H9 (cell line): ENCODE measurements at places on chromosomes 12 and 14. TPM values are rescaled to one million over a fixed set of nuclear protein-coding genes. Genes with fewer than 3 reads are reported as not detected.

DNA sequence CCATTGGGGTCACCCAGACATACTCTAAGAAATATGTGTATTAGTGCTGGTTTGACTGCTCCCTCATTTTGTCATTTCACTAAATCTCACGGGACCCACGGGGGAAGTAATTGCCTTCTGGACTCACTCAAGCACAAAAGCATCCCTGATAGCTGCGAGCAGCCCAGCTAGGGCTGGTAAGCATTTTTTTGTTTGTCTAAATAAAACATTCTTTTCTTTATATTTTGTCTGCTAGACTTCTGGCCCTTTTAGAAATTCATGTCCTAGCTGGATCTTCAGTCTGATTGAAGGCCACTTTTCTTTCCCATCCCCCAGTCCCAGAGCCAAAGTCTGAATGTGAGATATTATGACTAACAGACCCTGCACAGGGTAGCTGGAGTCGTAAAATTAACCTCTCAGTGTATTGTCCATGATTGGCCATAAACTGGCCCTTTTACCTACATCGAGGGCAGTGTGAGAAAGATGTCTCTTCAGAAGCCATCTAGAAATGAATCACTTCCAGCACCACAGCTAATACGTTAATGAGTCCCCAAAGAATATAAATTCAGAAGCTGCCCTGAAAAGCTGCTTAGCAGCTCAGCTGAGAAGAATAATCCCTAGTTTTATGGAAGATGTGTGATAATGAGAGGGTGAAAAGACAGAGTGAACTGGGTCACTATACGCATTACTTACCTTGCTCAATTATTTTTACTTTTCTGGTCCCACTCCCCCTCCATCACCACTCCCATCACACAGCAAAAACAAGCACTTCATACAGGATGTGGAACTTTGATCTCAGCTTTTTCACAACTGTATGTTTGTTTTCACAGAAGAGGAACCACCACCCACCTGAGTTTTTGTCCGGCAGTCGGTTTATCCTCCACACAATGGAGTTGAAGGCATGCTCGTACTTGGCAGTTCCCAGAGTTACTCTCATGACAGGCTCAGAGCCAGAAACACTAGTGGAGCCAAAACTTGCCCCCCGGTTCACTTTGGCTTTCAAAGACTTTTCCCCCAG lies 55.6 kb upstream of the GTF2A1 start:
- H3K27me3 ChIP-seq = no peaks in the 10 kb centered on the region
- no peaks in the 10 kb centered on the region; the same call in 1 of the 2 replicates for H3K4me1 ChIP-seq
- DNase-seq = no peak

- no peaks in the 10 kb centered on the region for H3K4me1 ChIP-seq
- DNase-seq = peak; percentile 47
- no peak overlapping the region for H3K27ac ChIP-seq
- H3K36me3 ChIP-seq = no peaks in the 10 kb centered on the region
These were observed 8.8 kb downstream of the BDKRB1 start for GRCh38 chr14:96264853-96265252.

- DNase-seq = no peak
- H3K27me3 ChIP-seq = no peaks in the 10 kb centered on the region
- no peaks in the 10 kb centered on the region; the same call in 1 of the 2 replicates for H3K4me1 ChIP-seq
- H3K36me3 ChIP-seq = peaks cover 6% of the 10 kb centered on the region; the same call in 2 of the 3 replicates
- H3K27ac ChIP-seq = no peak overlapping the region
These were observed 938 bp upstream of the SLC25A29 start for GRCh38 chr14:100306998-100307765.

DNA sequence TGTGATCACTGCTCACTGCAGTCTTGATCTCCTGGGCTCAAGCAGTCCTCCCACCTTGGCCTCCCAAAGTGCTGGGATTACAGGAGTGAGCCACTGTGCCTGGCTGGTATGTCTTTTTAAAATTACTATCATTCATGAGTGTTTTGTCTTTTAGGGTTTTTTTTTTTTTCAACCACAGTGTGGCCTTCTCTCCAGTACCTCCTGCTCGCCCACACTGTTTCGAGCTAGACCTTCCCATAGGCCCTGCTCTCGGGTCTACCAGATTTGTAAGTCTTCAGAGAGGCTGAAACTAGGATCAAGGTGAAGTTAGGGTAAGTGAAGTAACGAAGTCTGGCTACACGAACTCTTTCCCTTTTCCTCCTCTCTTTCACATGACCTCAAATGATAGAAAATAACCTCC lies 1.5 kb downstream of the BIN2 start:
- no peaks in the 10 kb centered on the region for H3K27me3 ChIP-seq
- peaks cover 11% of the 10 kb centered on the region; the same call in 1 of the 2 replicates for H3K4me1 ChIP-seq
- no peak overlapping the region for H3K4me3 ChIP-seq
- H3K27ac ChIP-seq = no peak overlapping the region
- H3K36me3 ChIP-seq = no peaks in the 10 kb centered on the region

DNA sequence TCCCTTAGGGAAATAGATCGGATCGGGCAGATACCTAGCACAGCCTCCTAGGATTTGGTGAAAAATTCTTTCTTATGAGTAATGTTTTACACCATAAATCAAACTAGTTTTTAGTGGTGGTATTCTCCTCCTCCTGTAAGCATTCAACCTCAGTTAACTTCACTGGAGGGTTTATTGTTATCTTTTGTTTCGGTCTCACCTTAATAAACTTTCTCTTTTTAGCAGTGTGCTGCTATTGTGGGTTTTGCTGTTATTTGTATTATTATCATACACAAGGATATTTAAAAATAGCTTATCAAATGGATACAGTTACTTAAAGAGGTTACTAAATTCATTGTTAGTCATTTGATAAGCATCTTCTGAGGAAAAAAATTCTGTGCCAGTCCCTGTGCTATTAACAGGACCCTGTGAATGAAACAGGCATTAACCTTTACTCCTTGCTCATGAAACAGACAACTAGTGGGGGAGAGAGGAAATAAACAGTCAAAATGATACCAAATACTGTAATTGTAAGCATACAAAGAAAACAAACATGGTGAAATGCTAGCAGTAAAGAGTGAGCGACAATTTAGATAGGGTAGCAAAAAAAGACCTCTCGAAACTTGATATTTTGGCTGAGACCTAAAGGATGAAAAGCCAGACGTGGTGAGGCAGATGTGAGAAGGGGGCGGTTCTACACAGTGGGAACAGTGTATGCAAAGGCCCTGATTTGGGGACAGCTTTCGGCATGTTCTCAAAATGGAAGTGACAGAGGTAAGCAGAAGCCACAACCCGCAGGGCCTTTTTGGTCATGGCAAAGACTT lies 178.7 kb upstream of the SOX5 start:
- no peak overlapping the region for H3K27ac ChIP-seq
- H3K4me3 ChIP-seq = no peak overlapping the region
- H3K36me3 ChIP-seq = no peaks in the 10 kb centered on the region
- no peak for DNase-seq

GRCh38 chr12:64998371-64999147 lies 122.5 kb downstream of the WIF1 start:
- H3K27ac ChIP-seq = no peak overlapping the region
- no peak overlapping the region for H3K4me3 ChIP-seq
- H3K27me3 ChIP-seq = no peaks in the 10 kb centered on the region; the same call in 1 of the 2 replicates

GRCh38 chr12:121165316-121165715 lies 32.6 kb downstream of the P2RX7 start:
- no peaks in the 10 kb centered on the region for H3K27me3 ChIP-seq
- H3K4me3 ChIP-seq = no peak overlapping the region
- H3K27ac ChIP-seq = no peak overlapping the region
- no peaks in the 10 kb centered on the region for H3K36me3 ChIP-seq
- no peaks in the 10 kb centered on the region for H3K4me1 ChIP-seq

- DNase-seq = no peak
- H3K4me3 ChIP-seq = no peak overlapping the region
- no peak overlapping the region for H3K27ac ChIP-seq
- no peaks in the 10 kb centered on the region for H3K4me1 ChIP-seq
These were observed 43.3 kb downstream of the ARMH4 start for GRCh38 chr14:58108717-58109116.

- H3K27ac ChIP-seq = peak overlapping the region; percentile 4
- H3K36me3 ChIP-seq = 0 out of 2 replicates have a peak, but pooled peaks cover under 1% of the 10 kb centered on the region
- no peak for DNase-seq
- no peaks in the 10 kb centered on the region for H3K27me3 ChIP-seq
- H3K4me1 ChIP-seq = peaks cover 3% of the 10 kb centered on the region; the same call in 1 of the 2 replicates
These were observed 39.1 kb upstream of the DHRS7 start for GRCh38 chr14:60204104-60204842.

DNA sequence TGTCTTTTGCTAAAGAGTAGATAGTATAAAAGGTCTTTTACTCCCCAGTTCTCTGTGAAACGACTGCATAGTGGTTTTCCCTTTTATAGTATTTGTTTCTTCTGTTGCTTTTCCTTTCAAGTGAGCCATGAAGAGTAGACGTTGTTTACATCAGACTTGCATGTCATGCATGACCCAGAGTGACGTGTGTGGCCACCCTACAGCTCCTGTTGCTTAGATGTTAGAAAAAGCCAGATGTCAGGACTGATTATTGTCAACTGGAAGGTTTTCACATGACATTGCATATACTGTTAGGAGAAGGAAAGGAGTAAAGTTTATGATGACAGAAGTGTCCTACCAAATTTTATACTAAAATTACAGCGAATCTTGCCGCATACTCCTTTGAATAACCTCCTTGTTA lies 1.3 kb upstream of the RD3L start:
- no peak overlapping the region for H3K4me3 ChIP-seq
- H3K36me3 ChIP-seq = no peaks in the 10 kb centered on the region
- no peaks in the 10 kb centered on the region for H3K4me1 ChIP-seq
- no peaks in the 10 kb centered on the region for H3K27me3 ChIP-seq
- no peak overlapping the region for H3K27ac ChIP-seq
- DNase-seq = no peak

- DNase-seq = no peak
- no peak overlapping the region for H3K27ac ChIP-seq
- no peak overlapping the region for H3K4me3 ChIP-seq
These were observed 53.0 kb downstream of the SMUG1 start for GRCh38 chr12:54135621-54136350.

GRCh38 chr12:114397978-114398881 lies 7.7 kb downstream of the TBX5 start:
- DNase-seq = peak; percentile 62
- H3K4me3 ChIP-seq = no peak overlapping the region
- H3K27me3 ChIP-seq = peaks cover 96% of the 10 kb centered on the region
- no peak overlapping the region for H3K27ac ChIP-seq
- 0 out of 2 replicates have a peak, but pooled peaks cover 2% of the 10 kb centered on the region for H3K4me1 ChIP-seq

- no peaks in the 10 kb centered on the region for H3K4me1 ChIP-seq
- H3K36me3 ChIP-seq = peaks cover 18% of the 10 kb centered on the region
- H3K27me3 ChIP-seq = no peaks in the 10 kb centered on the region
These were observed 981.0 kb downstream of the TMEM121 start for GRCh38 chr14:106507354-106507753.

DNA sequence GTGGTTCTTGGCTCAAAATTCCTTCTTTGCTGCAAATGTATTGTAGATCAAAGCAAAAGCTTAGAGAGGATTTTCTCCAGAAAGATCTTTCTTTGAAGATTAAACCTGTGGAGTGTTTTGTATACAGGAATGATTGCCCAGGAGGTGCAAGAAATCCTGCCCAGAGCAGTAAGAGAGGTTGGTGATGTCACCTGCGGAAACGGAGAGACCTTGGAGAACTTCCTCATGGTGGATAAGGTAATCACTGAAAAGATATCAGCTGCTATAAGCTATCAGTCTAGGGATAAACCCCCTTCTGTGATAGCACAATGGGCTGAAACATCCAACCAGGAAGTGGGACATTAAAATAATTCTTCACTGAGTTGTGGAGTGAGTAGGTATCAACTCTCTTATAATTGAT lies 85.7 kb downstream of the MYRFL start:
- no peak overlapping the region for H3K4me3 ChIP-seq
- DNase-seq = no peak
- H3K36me3 ChIP-seq = no peaks in the 10 kb centered on the region
- H3K27me3 ChIP-seq = no peaks in the 10 kb centered on the region
- peaks cover 3% of the 10 kb centered on the region; the same call in 1 of the 2 replicates for H3K4me1 ChIP-seq

- no peak for DNase-seq
- H3K4me1 ChIP-seq = no peaks in the 10 kb centered on the region
- H3K36me3 ChIP-seq = no peaks in the 10 kb centered on the region
- H3K4me3 ChIP-seq = no peak overlapping the region
- H3K27me3 ChIP-seq = no peaks in the 10 kb centered on the region
- H3K27ac ChIP-seq = no peak overlapping the region
These were observed 154.0 kb downstream of the DICER1 start for GRCh38 chr14:95003099-95003960.

- no peaks in the 10 kb centered on the region for H3K27me3 ChIP-seq
- no peaks in the 10 kb centered on the region; the same call in 1 of the 2 replicates for H3K4me1 ChIP-seq
These were observed 64.8 kb upstream of the OVCH1 start for GRCh38 chr12:29562110-29562804.

- H3K4me1 ChIP-seq = no peaks in the 10 kb centered on the region
- no peak for DNase-seq
- H3K36me3 ChIP-seq = no peaks in the 10 kb centered on the region
- no peaks in the 10 kb centered on the region for H3K27me3 ChIP-seq
- H3K27ac ChIP-seq = no peak overlapping the region
- no peak overlapping the region for H3K4me3 ChIP-seq
These were observed 1224.9 kb upstream of the TMEM132C start for GRCh38 chr12:127041985-127042625.

- no peaks in the 10 kb centered on the region for H3K36me3 ChIP-seq
- H3K27ac ChIP-seq = no peak overlapping the region
- no peaks in the 10 kb centered on the region for H3K27me3 ChIP-seq
- 0 out of 2 replicates have a peak, but pooled peaks cover 4% of the 10 kb centered on the region for H3K4me1 ChIP-seq
These were observed 448.1 kb downstream of the ADAMTS20 start for GRCh38 chr12:43103866-43104265.

GRCh38 chr14:56603648-56604047 lies 24.1 kb downstream of the TMEM260 start:
- DNase-seq = no peak
- no peaks in the 10 kb centered on the region for H3K36me3 ChIP-seq
- no peak overlapping the region for H3K4me3 ChIP-seq
- no peaks in the 10 kb centered on the region for H3K27me3 ChIP-seq
- H3K4me1 ChIP-seq = no peaks in the 10 kb centered on the region
- no peak overlapping the region for H3K27ac ChIP-seq

GRCh38 chr12:57097554-57097835 lies 8.6 kb downstream of the NAB2 start:
- DNase-seq = no peak
- H3K36me3 ChIP-seq = peaks cover 71% of the 10 kb centered on the region
- no peak overlapping the region for H3K4me3 ChIP-seq
- H3K4me1 ChIP-seq = no peaks in the 10 kb centered on the region; the same call in 1 of the 2 replicates

GRCh38 chr12:120649442-120650232 lies 9.2 kb downstream of the CABP1 start:
- H3K4me1 ChIP-seq = no peaks in the 10 kb centered on the region; the same call in 1 of the 2 replicates
- no peaks in the 10 kb centered on the region for H3K36me3 ChIP-seq
- H3K27ac ChIP-seq = no peak overlapping the region
- no peaks in the 10 kb centered on the region for H3K27me3 ChIP-seq

GRCh38 chr12:67364228-67364627 lies 95.1 kb downstream of the CAND1 start:
- no peak overlapping the region for H3K4me3 ChIP-seq
- H3K27me3 ChIP-seq = no peaks in the 10 kb centered on the region
- H3K36me3 ChIP-seq = no peaks in the 10 kb centered on the region
- no peaks in the 10 kb centered on the region for H3K4me1 ChIP-seq
- DNase-seq = no peak

The KLRD1 gene
- total RNA-seq = not detected in 2 replicates

The CYP27B1 gene
- total RNA-seq = 6.1 and 6.5 TPM in 2 replicates

The KRT73 gene
- not detected in 2 replicates for total RNA-seq

The PIANP gene
- total RNA-seq = 5.2 and 6.6 TPM in 2 replicates

The UBR7 gene
- total RNA-seq = 28.4 and 29.1 TPM in 2 replicates

The MAP3K9 gene
- total RNA-seq = 18.3 and 20.0 TPM in 2 replicates

The PTPRO gene
- total RNA-seq = 0.37 and 0.52 TPM in 2 replicates

The PRKD1 gene
- 2.7 and 2.8 TPM in 2 replicates for total RNA-seq

The FOXG1 gene
- 0.07 and 0.11 TPM in 2 replicates for total RNA-seq

The PTCSC3 gene
- not detected in 2 replicates for total RNA-seq

The BCAT1 gene
- total RNA-seq = 224 and 244 TPM in 2 replicates

The SPTLC2 gene
- 32.6 and 38.2 TPM in 2 replicates for total RNA-seq

The PIWIL1 gene
- total RNA-seq = not detected in 2 replicates

The MIP gene
- total RNA-seq = 0.17 TPM in 1 of 2 replicates, not detected in the other

The RPS29 gene
- total RNA-seq = 1,963 and 2,022 TPM in 2 replicates

The TXNDC16 gene
- 11.7 and 13.2 TPM in 2 replicates for total RNA-seq
